ENCODE measurements at places on chromosomes 3 and 15.

GRCh38 chr15:43879386-43880355 is 52.9 kb downstream of the WDR76 start:
- DNase-seq, result no peak

- DNase-seq, result no peak
These were observed 70.8 kb downstream of the RAP2B start for GRCh38 chr3:153232851-153233271.

DNA sequence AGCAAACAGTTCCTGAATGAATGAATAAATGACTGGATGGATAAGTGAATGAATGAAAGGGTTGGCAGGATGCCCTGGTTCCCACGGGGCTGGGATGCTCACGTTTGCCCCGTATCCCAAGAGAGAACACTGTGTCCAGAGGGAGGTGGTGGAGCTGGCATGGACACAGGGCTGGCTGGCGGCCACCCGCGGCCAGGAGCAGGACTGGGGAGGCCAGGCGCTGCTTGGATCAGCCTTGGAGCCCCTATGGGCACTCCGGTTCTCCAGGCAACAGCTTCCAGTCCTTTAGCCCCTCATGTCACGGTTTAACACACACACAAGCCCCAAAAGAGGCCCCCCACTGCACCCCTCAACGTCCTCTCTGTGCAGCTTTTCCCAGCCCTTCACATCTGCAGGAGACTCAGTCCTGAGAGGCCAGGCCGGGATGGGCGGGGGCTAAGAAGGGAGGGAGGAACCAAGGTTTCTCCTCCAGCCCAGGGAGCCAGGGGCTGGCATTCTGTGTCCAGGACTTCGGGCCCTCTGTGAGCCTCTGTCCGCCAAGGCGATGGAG is 86.0 kb upstream of the ALDH1L1 start:
- no peak for DNase-seq

GRCh38 chr3:42686832-42687650 is 1.7 kb downstream of the KLHL40 start:
- DNase-seq, result no peak

DNA sequence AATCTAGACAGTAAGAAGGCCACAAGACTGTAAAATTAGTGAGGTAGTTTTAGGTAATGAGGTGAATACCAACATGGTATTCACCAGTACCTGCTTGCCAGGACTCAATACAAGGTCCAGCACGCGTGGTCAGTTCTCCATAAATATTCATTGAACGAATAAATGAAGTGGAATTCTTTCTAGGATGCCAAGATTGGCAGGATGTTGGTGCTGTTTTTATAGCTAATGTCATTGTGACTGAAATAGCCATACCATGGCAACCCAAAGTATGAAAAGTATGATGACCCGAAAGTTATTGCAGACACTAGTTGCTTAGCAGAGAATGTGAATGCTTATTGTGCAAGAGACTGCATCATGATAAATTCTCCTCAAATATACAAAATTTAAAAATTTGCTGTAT is 307.2 kb downstream of the KCNH8 start:
- DNase-seq, result no peak

GRCh38 chr3:59752925-59753324 is 703.1 kb upstream of the CFAP20DC start:
- no peak for DNase-seq

GRCh38 chr3:125437631-125438435 is 62.7 kb upstream of the ZNF148 start:
- no peak for DNase-seq

DNA sequence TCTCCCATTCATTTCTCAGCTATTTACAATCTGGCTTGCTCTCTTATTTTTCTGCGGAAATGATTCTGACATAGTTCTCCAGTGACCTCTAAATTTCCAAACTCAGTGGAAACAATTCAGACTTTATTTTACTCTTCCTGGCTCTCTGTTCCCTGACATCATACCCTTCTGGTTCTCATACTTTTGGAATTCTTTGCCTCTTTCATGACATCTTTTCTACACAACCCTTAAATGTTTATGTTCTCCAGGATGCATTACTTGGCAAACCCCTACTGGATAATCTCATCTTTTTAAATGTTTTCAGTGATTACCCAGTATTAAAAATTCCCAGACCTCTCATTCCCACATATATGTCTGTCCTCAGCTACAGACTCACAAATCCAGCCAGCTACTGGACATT is 23.9 kb upstream of the PLSCR4 start:
- no peak for DNase-seq

DNA sequence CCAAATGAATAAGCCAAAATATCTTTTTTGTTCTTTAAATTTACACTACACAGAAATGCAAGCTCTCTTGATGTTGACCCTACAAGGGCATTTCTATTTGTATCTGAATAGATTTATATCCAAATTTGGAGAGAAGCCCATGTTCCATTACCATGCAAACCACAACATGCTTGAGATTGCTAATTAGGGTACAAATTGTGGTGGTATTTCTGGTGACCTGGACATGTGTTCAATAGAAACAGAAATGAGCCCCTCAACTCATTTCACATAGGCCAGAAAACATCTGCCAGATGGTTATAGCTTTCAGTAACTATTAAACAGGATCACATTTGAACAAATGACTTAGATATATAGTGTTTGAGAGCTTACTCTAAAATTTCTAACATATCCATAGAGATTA is 23.5 kb upstream of the PLSCR5 start:
- no peak for DNase-seq

GRCh38 chr15:68900027-68900426 is 30.3 kb upstream of the SPESP1 start:
- no peak for DNase-seq

GRCh38 chr3:12507591-12508281 is 23.5 kb downstream of the TSEN2 start:
- DNase-seq, result no peak

- no peak for DNase-seq
These were observed 493.1 kb downstream of the MECOM start for GRCh38 chr3:169170456-169170855.

GRCh38 chr3:197501879-197502620 is 53.7 kb downstream of the BDH1 start:
- peak; percentile 14 for DNase-seq

DNA sequence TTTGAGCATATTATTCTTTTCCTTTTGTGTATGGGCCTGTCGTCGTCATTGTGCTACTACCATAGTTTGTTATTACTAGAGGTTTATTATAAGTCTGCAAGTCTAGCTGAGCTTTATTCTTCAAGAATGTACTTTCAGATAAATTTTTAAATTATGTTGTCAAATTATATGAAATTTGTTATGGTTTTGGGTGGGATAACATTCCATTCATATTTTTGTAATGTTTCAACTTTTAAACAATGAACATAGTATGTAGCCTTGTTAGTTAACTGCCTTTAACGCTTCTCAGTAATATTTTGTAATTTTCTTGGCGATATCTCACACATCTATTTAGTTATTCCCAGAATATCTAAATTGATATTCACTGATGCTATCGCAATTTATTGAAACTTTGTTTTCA is 41.6 kb upstream of the GOLGA8B start:
- DNase-seq, result no peak

DNA sequence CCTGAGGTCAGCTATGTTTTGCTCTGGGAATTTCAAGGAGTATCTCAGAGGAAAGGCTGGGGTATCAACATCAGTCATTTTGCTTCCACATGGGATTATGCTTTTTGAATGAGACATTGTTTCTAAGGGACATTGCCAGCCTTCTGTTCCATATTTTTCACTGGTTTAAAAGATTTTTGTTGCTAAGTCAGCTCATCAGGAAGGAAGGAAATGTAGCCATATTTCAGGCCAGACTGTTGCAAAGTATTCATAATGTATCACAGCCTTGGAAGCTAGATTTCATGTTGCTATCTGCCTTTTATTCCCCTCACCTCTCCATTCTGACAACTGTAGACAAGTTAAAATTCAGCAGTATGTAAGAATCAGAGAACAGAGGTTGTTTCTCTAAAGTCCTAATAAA is 61.0 kb upstream of the CHRM5 start:
- no peak for DNase-seq

DNA sequence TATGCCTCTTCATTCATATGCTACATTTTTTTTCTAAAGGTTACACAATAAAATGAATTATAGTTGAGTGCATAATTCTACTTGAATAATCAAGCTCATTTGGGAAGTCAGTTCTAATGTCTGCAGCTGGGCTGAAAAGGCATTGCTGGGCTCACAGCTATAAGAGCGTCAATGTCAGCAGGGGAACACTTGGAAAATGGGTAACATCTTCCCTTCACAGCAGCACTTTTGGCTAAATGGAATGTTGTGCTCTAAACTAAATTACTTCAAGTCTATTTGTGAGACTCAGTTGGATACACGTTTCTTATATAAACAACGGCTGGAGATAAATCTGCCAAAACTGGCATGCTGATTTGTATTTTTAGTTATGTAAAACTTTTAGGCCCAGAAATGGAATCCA is 357.8 kb downstream of the TBL1XR1 start:
- DNase-seq, result no peak

DNA sequence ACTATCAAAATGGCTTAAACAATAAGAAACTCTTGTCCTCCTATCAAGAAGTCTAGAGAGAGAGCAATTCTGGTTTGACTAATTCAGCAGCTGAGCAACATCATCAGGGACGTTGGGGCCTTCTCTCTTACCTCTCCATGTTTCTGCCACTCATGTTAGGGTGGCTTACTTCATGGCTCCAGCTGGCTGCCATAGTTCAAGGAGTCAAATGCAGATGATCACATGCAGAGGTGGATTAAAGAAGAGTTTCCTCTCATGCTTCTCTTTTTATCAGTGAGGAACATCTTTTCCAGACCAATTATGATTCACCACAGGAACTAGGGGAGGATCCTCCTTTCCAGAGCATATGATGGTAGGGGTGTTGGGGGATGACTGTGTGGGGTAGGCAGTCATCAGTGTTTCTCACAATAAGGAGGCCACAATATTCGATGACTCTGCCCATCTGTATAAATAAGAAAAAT is 45.5 kb downstream of the NEK11 start:
- no peak for DNase-seq

GRCh38 chr3:118057086-118057485 is 977.6 kb downstream of the IGSF11 start:
- DNase-seq, result no peak

GRCh38 chr3:71244153-71244825 is 339.2 kb downstream of the FOXP1 start:
- no peak for DNase-seq
